Stimulated activated CD4-positive, alpha-beta T cell treated with anti-CD3 and anti-CD28 coated beads, Interleukin-1b, Interleukin-23, amount 100 ng/mL, for 24 hours (primary cell): ENCODE measurements at places on chromosomes 3 and 15.

DNA sequence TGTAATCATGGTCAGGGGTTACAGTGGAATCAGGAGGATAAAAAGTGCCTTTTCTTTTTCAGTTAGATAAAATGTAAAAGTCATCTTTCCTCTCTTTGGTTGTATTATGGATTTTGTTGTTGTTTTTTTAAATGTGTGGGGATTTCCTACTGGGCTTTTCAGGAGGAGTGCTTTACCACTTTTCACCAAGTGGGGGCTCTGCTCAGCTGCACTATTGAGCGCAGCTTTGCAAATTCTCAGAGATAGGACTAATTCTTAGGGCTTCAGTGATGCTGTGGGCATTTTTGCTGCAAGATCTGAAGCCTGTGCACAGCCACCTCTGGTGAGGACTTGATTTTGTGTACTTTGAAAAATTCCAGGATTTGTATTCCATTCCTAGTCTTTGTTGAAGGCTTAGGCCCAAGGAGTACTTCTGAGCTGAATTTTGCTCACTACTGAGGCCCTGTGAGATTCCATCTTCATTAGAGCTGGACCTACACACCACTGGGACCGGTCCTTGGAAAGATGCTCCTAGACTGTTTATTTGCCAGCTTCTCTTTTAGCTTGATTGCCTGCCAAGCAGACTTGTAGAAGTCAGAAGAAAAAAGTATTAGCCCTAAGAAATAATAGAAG is 7.5 kb downstream of the GNB5 start:
- DNase-seq: no peak

DNA sequence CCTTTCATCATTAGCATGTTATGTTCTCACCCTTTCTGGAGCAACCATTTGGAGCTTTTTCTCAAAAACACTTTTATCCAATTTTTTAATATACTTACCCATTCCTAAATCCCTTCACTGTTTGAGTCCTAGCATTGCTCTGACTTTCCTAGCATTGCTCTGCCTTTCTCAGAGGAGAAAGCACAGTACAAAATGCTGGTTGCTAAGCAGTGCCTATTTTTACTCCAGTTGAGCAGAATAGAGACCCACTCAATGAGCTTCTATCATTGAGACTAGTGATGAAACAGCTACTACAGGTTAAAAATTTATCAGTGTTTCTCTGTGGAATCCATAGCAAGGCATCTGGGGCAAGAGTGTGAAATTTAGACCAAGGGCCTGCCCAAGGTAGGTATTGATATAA is 21.8 kb upstream of the IL1RAP start:
- DNase-seq: no peak

DNA sequence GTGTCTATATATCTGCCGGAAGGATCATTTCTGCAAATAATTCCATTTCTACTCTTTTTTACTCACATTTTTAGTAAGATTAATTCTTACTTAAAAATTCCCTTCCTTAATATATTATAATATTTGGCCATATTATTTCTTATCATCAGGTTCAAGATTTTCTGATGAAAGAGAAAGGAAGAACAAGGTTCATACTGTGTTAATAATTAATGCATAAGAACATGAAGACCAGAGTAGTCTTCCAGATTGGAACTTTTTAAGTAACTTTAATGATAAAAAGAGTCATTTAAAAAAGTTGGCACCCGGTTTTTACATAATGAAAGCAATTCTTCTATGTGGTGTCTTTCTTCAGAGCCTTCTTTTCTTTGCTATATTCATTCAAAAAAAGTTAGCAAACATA is 590 bp downstream of the ACKR4 start:
- DNase-seq: no peak

GRCh38 chr3:194777729-194778128 is 92.0 kb downstream of the FAM43A start:
- DNase-seq: no peak

GRCh38 chr3:139715166-139715565 is 37.4 kb upstream of the NMNAT3 start:
- no peak for DNase-seq

DNA sequence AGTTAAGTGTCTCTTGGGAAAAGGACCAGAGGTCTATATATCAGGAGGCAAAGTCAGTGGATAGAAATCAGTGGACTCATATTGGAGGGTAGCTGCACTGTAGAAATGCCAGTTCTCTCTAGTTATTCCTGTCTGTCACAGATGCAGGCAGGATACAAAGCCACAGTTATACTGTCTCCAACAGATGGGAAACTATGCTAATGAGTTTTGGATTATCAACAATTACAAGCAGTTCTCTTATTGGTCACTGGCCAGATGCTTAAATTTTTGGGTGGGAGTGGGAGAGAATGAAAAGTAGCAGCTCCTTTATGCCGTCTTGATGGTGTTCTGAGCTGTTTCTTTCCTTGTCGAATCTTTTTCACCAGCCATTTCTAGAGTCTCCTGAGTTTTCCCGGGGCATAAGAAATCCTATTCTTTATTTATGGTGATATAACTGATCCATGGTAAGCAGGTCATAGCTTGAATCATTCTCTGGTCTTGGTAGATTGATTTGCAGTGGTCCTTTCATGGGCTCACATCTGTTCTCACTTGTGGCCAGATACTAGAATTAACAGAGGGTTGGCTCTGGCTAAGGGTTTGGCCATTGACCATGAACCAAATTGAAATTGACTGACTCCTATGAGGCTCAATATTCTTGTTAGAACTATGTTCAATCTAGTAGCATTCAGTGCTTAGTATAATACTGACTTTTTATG is 44.6 kb upstream of the RBMS3 start:
- no peak for DNase-seq

- no peak for DNase-seq
Measured at GRCh38 chr3:190124067-190124466, 3.4 kb upstream of the P3H2 start.

DNA sequence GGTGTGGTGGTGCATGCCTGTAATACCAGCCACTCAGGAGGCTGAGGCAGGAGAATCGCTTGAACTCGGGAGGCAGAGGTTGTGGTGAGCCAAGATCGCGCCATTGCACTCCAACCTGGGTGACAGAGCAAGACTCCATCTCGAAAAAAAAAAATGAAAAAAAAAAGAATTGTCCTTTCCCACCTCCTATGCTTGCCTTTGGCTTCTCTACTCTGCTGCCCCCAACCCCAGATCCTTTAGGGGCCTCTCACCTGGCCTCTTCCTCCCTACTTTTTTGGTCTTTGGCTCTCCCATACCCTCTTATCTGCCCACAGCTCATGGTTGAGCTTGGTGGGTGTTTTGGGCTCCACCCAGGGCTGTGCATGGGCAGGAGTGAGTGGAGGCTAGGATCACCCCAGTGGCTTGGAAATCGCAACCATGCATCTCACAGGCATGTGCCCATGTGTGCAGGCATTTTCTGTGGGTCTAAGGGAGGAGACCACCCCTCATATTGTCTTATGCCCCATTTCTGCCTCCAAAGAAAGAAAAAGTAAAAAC is 2.1 kb upstream of the SHISA5 start:
- no peak for DNase-seq

DNA sequence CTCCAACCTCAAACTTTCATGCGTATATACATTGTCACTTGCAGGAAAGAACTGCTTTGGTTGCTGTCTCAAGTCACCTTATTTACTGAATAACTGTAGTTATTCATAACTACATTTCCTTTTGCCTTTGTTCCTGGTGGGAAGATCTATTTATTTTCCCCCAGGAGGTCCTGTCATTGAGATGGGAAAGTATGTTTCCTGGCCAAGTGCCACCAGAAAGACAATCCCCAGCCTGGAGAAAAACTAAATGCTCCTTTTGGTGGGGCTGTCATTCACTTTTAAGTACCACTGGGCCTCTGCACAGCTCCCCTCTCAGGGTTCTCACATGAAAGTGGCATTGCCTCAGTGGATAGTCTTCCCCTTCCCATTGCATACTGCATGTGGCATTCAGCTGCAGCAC is 59.8 kb downstream of the LRRC3B start:
- no peak for DNase-seq
